Putamen (tissue), 1 donor: ENCODE measurements at places on chromosomes 2 and 18.

- DNase-seq, result no peak
These were observed 4.9 kb downstream of the PDCD1 start for GRCh38 chr2:241853651-241854341.

DNA sequence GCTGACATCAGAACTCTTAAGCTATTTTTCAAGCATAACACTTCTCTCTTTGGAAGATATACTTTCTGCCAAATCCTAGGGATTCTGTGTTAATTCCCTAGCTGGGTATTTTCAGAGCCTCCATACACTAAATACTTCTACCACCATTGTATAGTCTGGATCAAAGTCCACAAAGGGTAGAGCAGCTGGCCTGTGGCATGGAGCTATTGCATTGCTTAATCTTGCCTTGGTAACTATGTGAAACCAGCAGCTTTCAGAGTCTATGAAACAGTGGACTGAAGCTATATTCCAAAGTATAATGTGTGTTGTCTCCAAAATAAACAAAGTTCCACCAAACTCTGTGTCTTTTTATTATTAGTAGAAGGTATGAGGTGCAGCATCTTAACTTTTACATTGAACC, 296.9 kb upstream of the CDH19 start:
- DNase-seq, result no peak

DNA sequence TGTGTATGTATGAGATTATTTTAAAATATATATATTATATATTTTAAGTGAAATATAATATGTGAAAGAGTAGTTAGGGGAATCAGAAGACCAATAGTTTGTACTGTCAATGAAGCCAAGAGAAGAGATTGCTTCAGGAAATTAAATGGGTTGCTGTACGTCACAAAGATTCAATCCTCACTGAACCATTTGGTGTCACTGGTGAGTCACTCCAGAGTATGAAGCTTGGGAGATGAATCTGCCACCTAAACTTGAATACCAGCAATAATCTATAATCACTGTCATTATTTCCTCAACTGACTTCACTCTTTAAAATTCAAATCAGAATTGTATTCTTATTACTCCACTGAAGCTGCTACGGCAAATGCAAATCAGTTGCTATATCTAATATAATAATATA, 41.9 kb upstream of the SCN9A start:
- peak; percentile 3 for DNase-seq

DNA sequence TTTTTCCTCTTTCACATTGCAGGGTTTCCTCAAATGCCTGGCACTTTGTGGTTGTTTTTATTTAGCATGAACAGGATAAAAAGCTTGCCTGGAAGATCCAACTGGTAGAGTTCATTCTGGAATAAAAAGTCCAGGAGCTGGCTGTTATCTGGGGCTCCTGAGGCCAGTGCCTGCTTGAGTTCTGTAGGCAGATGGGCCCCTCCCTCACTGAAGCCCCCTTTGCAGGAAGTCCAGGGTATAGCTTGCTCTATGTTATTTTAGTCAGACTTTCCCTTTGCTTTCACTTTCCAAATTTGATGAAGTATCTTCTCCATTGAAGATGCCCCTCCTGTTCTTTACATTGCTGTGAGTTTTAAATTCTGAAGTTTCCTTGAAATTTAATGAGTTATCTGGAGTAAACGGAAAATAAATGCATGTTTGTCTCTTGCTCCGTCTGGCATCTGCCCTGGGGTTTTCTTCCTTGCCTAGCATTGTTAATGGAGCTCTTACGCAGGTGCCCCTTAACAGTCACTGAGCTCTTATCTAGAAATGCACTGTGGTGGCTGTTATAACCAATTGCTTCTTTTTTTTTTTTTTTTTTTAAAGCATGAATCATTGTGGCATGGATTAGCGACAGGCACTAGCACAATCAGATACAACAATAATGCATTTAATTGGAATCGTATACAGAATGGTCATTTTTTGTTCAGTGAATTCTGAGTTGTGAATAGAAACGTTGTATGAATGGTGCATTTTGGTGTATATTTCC, 27.0 kb upstream of the LPIN1 start:
- no peak for DNase-seq

DNA sequence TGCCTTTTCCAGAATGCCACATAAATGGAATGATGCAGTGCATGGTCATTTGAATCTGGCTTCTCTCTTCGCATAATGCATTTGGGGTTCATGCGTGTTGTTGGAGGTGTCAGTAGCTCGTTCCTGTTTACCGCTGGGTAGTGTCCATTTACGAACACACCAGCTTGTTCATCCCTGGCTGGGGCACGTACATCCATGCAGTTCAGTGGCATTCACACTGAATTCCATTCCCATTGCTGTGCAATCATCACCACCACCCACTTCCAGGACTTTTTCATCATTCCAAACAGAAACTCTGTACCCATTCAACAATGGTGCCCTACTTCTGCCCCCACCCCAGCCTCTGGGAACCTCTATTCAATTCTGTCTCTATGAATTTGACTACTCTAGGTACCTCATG, 14.7 kb upstream of the CIDEA start:
- DNase-seq, result no peak

DNA sequence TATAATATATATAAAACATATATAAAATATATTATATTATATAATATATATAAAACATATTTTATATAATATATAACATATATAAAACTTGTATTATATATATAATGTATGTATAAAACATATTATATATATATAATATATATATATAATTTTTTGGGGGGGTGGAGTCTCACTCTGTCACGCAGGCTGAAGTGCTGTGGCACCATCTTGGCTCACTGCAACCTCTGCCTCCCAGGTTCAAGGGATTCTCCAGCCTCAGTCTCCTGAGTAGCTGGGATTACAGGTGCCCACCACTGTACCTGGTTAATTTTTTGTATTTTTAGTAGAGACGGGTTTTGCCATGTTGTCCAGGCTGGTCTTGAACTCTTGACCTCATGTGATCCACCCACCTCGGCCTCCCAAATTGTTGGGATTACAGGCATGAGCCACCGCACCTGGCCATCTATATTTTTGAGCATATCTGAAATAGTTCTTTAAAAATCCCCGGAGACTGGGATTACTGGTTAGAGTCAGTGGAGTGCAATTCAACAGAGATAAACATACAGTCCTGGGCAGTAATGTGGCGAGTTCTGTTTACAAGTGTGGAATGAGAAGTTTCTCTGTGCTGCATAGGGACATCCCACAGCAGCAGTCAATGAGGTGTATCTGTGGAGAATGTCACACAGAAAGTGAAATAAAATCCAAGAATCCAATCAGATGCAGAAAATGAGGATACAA, 208.4 kb downstream of the MYCN start:
- DNase-seq, result no peak
